ENCODE measurements at places on chromosomes 5 and 9. TPM values are rescaled to one million over a fixed set of nuclear protein-coding genes. Genes with fewer than 3 reads are reported as not detected.

GRCh38 chr5:173767574-173768266 lies 120.4 kb upstream of the CPEB4 start:
- no peak overlapping the region for H3K4me3 ChIP-seq
- no peaks in the 10 kb centered on the region for H3K36me3 ChIP-seq
- H3K4me1 ChIP-seq, result no peaks in the 10 kb centered on the region
- no peaks in the 10 kb centered on the region for H3K27me3 ChIP-seq
- no peak overlapping the region for H3K27ac ChIP-seq

DNA sequence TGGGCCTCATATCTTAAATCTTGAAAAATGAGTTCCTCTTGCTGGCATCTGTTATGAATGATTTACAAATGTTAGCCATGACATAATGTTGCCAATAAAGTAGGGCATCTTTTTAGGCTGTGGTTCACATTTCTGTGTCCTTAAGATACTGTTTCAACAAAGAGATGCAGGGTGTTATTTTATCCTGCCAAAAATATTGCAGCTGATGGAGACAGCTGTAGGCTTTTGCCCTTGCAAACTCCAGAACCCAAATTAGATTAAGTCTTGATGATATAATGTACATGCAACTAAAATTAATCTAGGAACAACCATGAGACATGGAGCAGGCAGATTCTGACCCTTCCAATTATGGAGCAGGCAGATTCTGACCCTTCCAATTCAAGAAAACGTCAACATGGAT lies 228.2 kb upstream of the GRIN3A start:
- H3K36me3 ChIP-seq, result no peaks in the 10 kb centered on the region
- H3K27me3 ChIP-seq, result no peaks in the 10 kb centered on the region
- H3K4me1 ChIP-seq, result no peaks in the 10 kb centered on the region
- H3K27ac ChIP-seq, result no peak overlapping the region
- DNase-seq, result no peak

DNA sequence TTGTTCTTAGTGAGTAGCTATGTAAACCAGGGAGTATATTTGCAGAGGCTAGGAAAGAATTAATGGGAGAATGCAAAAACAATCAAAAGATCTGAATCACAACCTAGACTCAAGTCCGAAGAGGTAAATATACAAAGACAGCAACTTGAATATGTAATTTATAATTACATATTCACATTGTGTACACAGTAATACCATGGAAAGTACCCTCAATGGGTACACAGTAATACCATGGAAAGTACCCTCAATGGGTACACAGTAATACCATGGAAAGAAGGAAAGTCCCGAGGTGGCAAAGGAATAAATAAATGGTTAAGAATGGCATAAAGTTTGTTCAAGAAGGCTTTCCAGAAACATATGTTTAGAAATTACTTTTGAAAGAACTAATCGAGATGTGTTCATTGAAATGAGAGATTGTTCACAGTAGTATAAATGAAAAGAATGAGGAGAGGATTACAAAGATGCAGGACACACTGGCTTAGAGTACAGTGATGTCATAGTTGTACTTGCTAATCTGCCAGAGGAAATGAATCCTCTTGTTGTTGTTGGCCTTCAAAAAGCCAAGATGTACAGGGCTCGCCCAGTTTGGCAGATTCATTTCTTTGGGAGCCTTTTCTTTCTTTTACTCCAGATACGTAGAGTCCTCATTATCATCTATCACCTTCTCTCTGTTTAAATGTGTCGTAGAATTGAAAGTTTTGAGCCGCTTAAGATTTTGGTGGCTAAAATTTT lies 116.0 kb downstream of the UNC13B start:
- no peak overlapping the region for H3K4me3 ChIP-seq
- peaks cover 11% of the 10 kb centered on the region for H3K4me1 ChIP-seq
- peaks cover 2% of the 10 kb centered on the region for H3K36me3 ChIP-seq
- H3K27me3 ChIP-seq, result peaks cover 6% of the 10 kb centered on the region
- H3K27ac ChIP-seq, result no peak overlapping the region

GRCh38 chr9:135338546-135338945 lies 141.0 kb upstream of the PPP1R26 start:
- H3K4me3 ChIP-seq, result no peak overlapping the region
- H3K27ac ChIP-seq, result no peak overlapping the region
- no peaks in the 10 kb centered on the region for H3K4me1 ChIP-seq
- DNase-seq, result no peak
- no peaks in the 10 kb centered on the region for H3K36me3 ChIP-seq

ZFP2 gene
- 0.21 TPM for total RNA-seq

BAAT gene
- total RNA-seq, result not detected

DNA sequence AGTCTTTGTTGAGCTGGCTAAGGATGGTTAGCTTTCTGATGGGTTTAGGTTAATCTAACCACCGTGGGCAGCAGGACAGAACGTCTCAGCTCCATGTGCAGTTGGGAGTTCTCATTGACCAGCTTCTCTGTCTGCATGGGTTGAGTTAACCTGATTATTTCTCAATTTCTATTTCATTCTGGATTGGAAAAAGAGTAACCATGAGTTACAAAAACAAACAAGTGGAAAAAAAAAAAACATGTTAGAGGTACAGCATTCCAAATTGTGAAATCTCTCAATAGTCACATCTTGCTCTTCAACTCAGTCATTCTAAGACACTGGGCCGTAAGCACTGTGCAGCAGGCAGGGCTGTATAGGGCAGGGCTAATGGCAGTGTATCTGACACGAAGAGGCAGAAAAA lies 343.7 kb upstream of the KLF4 start:
- H3K27ac ChIP-seq, result no peak overlapping the region
- H3K4me3 ChIP-seq, result no peak overlapping the region
- no peaks in the 10 kb centered on the region for H3K4me1 ChIP-seq
- H3K27me3 ChIP-seq, result no peaks in the 10 kb centered on the region
- H3K36me3 ChIP-seq, result no peaks in the 10 kb centered on the region

DNA sequence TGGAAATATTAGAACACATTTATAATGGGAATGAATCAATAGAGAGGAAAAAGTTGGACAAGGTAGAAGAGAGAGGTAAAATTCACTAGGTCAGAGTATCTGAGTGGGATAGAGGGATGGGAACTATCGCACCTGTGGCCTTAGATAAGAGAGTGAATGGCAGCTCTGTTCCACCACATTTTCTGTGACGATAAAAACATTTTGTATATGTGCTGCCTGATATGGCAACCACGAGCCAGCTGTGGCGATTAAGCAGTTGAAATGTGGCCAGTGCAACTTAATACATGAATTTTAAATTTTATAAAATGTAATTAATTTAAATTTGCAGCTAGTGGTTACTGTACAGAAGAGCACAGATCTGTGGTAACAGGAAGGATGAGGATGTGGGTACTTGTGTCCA lies 46.7 kb downstream of the ZNF354A start:
- no peak overlapping the region for H3K27ac ChIP-seq
- H3K4me1 ChIP-seq, result peaks cover 3% of the 10 kb centered on the region
- H3K36me3 ChIP-seq, result no peaks in the 10 kb centered on the region

DNA sequence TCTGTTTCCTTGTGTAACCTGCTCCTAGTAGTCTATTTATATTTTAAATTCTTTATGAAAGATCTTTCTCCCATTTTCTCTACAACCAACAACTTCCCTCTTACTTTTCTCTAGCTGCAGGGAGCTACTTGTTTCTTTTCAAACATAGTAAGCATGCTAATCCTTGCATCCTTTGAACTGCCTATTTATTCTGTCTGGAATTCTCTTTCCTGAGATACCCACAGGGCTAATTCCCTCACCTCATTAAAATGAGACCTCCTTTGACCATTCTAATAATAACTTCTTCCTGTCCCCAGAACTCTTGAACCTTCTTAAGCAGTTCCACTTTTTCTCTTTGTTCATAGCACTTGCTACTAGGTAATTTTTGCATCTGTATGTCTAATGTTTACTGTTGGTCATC lies 620.6 kb upstream of the CDH18 start:
- H3K27me3 ChIP-seq, result no peaks in the 10 kb centered on the region
- no peak for DNase-seq
- no peaks in the 10 kb centered on the region for H3K4me1 ChIP-seq
- no peaks in the 10 kb centered on the region for H3K36me3 ChIP-seq
- no peak overlapping the region for H3K4me3 ChIP-seq

DNA sequence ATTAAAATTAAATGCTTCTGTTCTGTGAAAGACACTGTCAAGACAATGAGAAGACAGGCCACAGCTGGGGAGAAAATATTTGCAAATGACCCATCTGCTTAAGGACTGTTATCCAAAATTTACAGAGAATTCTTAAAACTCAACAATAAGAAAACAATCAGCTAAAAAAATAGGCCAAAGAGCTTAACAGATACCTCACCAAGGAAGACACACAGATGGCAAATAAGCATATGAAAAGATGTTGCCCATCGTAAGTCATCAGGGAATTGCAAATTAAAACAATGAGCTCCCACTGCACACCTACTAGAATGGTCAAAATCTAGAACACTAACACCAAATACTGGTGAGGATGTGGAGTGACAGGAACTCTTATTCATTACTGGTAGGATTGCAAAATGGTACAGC lies 10.3 kb downstream of the WNK2 start:
- no peak overlapping the region for H3K27ac ChIP-seq
- DNase-seq, result no peak
- H3K36me3 ChIP-seq, result no peaks in the 10 kb centered on the region
- no peak overlapping the region for H3K4me3 ChIP-seq
- no peaks in the 10 kb centered on the region for H3K4me1 ChIP-seq

- no peaks in the 10 kb centered on the region for H3K36me3 ChIP-seq
- no peak overlapping the region for H3K4me3 ChIP-seq
- no peaks in the 10 kb centered on the region for H3K4me1 ChIP-seq
- H3K27ac ChIP-seq, result no peak overlapping the region
These were observed 203.0 kb upstream of the VLDLR start for GRCh38 chr9:2418619-2419018.

ADAMTS12 gene
- total RNA-seq, result not detected

DNA sequence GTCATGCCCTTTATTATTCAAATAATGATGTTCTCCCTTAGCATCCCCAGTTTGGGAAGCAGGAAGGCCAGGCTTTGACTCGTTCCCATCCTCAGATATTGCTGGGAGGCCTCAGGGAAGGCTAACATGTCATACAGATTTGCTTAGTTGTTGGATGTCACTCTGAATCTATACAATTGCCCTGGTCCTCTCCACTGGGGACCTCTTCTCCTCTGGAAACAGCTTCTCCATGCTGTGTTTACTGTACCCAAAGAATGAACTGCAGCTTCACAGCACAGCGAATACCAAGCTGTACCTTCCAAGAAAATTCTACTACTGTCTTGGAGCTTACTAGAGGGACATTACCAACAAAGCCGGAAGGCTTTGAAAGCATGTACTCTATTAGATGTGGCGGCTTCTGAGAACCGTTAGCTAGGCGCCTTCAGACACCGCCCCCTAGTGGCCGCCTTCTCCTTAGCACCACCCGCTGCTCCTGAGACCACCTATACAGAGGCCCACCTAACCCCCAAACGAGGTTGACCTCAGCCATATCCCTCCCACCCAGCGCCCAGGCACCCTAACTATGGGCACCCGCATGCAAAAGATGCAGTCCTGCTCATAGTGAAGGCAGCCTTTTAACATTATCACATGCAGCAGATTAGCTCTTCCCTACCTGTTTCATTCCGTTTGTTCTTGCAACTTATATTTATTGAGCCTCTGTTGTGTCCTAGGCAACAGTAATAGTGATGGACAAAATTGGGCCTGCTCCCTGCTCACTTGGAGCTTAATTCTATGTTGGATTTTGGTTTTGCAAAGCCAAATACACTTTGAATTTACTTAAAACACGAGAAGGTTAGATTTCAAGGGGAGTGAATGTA lies 34.9 kb upstream of the FOXI1 start:
- H3K36me3 ChIP-seq, result peaks cover 63% of the 10 kb centered on the region
- H3K27ac ChIP-seq, result no peak overlapping the region
- H3K4me3 ChIP-seq, result no peak overlapping the region
- DNase-seq, result peak; percentile 43
- no peaks in the 10 kb centered on the region for H3K4me1 ChIP-seq
- H3K27me3 ChIP-seq, result no peaks in the 10 kb centered on the region

CAST gene
- total RNA-seq, result 149 TPM

CNTFR gene
- total RNA-seq, result not detected

- no peaks in the 10 kb centered on the region for H3K4me1 ChIP-seq
- no peaks in the 10 kb centered on the region for H3K36me3 ChIP-seq
- H3K27ac ChIP-seq, result no peak overlapping the region
- H3K4me3 ChIP-seq, result no peak overlapping the region
- H3K27me3 ChIP-seq, result no peaks in the 10 kb centered on the region
- DNase-seq, result no peak
These were observed 110.6 kb downstream of the ADAMTS2 start for GRCh38 chr5:179234563-179235135.

GM2A gene
- total RNA-seq, result 19.5 TPM

AGXT2 gene
- not detected for total RNA-seq

DNA sequence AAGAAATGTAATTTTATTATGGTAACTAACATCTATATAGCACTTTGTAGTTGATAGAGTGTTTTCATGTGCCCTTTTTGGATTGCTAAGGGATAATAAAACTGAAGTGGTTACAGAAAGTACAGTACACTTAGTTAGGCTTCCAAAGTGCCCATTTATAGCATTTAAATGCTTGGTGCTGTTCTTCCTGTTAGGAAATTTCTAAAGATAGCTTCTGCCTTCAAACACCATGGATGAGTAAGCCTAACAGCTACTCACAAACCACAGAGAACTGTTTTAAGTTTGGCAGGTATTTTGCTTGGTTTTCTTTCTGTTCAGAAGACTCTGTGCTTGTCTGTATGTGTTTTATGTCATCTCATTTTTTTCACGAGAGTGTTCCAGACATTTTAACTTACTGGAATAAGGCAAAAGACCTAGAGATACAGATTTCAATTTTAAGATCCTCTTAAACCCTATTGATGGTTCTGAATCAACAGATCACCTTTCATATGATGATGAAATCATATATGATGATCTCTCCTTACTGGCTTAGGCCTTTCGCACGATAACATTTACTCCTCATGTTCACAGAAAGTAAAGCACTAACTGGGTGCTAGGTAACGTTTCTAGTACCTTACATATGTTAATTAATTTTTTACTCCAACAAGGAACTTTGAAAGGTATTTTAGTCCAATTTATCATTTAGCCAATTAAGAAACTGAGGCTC lies 4.4 kb downstream of the RIMOC1 start:
- DNase-seq, result no peak
- H3K4me1 ChIP-seq, result peaks cover 38% of the 10 kb centered on the region
- H3K36me3 ChIP-seq, result peaks cover 59% of the 10 kb centered on the region

- peak overlapping the region; percentile 84 for H3K4me3 ChIP-seq
- peak overlapping the region; percentile 93 for H3K27ac ChIP-seq
- H3K4me1 ChIP-seq, result peaks cover 42% of the 10 kb centered on the region
These were observed 11.0 kb upstream of the NANS start for GRCh38 chr9:98045234-98046179.

ACOT12 gene
- total RNA-seq, result not detected

GRCh38 chr9:74803376-74804017 lies 84.2 kb downstream of the TRPM6 start:
- no peak overlapping the region for H3K27ac ChIP-seq
- H3K27me3 ChIP-seq, result peaks cover 10% of the 10 kb centered on the region
- no peak overlapping the region for H3K4me3 ChIP-seq
- no peaks in the 10 kb centered on the region for H3K4me1 ChIP-seq
- H3K36me3 ChIP-seq, result no peaks in the 10 kb centered on the region
- DNase-seq, result no peak
